ENCODE measurements at places on chromosomes 2 and 18. TPM values are rescaled to one million over a fixed set of nuclear protein-coding genes. Genes with fewer than 3 reads are reported as not detected.

GRCh38 chr18:61898640-61899101 lies 5.9 kb upstream of the RNF152 start:
- DNase-seq, result no peak

- DNase-seq, result no peak
Observed at GRCh38 chr2:121284463-121285449, at the start of gene TFCP2L1. Gene TFCP2L1, minus strand, starts transcription at chr2:121285202. Its CDS starts 93 bp downstream, at chr2:121285109.

GRCh38 chr18:30451981-30452380 lies 590.6 kb downstream of the DSC3 start:
- no peak for DNase-seq

SCG2 gene
- total RNA-seq, result 1.7 TPM

SERPINB8 gene
- total RNA-seq, result 2.0 TPM

IFT172 gene
- total RNA-seq, result 16.7 TPM

HTR2B gene
- not detected for total RNA-seq

SERPINB4 gene
- not detected for total RNA-seq
